NCI-H2081 (cell line): ENCODE measurements at places on chromosomes 16 and 17.

GRCh38 chr17:50238601-50239280 is 35.5 kb upstream of the TMEM92 start:
- DNase-seq: no peak

- DNase-seq: no peak
Observed at GRCh38 chr17:21213638-21214014, 335 bp downstream of the TMEM11 start.

DNA sequence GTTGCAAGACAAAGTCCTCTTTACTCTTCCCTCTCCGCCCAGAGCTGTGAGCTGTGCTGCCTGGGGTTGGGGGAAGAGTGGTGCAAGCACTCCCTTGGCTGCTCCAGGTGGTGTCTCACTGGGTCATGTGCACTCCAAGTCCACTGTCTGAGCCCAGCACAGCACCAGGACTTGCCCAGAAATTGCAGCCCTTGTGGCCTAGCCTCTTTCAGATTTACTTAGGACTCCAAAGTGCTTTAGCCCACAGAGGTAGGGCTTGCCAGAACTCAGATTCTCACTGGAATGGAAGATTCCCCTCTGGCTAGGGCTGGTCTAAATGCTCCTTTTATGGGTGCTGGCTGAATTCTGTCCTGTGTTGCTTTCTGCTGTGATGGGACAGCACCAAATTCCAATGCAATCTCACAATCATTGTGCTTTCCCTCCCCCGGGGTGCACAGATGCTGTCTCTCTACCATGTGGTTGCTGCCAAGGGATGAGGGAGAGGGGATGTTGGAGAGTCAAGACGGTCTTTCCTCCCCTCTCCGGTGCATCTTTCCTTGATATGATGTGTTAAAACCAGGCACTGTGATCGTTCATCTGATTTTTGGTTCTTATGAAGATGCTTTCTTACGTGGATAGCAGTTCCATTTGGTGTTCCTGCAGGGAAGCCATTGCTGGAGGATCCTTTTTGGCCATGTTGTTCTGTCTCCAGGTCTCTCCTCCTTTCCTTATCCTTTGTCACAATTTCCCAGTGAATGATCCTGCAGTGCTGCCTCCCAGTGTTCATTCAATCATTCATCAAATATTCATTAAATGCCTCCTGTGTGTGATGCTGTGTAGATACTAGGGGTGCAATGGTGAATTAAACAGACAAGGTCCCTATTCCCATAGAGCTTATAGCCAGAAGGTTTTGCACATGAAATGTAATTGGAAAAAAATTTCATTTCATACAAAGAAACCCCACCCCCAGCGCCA is 216.3 kb downstream of the SPECC1 start:
- no peak for DNase-seq

DNA sequence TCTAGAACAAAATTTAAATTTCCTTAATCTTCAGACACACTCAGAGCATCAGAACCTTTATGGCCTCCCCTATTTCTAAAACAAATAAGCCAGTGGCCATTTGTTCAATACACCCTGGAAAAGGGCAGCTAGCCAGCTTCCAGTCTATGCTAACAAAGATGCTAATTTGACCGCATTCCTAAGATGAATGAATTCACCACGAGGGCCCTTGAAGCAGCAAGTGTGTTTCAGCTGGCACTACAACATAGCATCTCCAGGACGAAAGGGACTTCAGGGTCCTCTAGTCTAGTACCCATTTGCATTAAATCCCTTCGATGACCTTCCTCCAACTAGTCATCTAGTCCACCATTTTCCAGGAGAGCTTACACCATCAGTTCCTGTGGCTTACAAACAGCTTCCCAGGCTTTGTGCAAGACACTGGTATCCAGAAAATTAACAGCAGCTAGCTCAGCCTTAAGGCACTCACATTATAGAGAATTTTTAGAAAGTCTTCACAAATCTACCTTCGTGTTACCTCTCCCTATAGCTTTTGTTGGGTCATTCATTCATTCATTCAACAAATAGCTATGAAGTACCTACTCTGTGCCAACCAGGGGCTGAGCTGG is 10.9 kb downstream of the KRT37 start:
- DNase-seq: no peak

DNA sequence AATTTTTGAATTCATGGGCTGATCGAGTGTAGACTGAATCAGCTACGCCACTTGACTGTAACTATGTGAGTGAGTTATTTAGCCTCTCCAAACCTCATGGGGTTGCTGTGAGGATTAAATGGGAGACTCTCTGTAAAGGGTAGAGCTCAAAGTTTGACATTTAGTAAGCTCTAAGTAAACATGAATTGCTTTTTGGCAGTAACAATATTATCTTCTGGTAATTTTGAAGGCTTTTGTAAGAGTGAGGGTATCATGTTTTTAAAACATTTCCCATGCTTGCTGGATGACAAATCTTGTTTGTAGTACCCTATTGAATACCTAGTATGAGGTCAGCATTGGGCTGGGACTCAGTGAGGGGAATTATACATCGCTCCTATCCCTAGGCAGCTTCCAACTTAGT is 35.3 kb downstream of the MRTFB start:
- no peak for DNase-seq

DNA sequence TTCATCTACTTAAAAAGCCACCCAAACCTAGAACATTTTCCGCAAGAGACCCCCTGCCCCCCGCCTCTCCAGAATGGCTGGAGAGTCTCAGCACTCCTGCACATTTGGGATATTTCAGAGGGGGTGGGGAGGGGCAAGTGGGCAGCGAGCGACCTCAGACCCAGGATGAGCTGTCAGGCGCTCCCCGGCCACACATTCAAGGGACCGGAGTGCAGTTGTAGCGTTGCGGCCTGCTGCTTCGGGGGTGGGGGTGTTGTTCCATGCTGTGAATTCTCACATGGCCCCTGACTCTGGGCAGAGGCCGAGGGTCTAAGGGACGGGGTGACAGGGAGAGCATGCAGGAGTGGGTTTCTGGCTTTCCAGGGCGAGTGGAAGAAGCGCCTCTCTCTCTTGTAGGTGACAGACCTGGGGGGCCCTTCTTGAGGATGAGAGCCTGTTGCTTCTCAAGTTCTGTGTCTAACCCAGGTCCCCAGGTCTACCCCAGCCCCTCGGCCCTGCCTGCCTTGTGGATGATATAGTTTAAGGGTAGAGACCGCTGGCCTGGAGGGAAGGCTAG is 231.2 kb downstream of the SEC14L1 start:
- no peak for DNase-seq

- peak; percentile 40 for DNase-seq
Observed at GRCh38 chr17:43791589-43791988, 11.4 kb downstream of the CFAP97D1 start.

DNA sequence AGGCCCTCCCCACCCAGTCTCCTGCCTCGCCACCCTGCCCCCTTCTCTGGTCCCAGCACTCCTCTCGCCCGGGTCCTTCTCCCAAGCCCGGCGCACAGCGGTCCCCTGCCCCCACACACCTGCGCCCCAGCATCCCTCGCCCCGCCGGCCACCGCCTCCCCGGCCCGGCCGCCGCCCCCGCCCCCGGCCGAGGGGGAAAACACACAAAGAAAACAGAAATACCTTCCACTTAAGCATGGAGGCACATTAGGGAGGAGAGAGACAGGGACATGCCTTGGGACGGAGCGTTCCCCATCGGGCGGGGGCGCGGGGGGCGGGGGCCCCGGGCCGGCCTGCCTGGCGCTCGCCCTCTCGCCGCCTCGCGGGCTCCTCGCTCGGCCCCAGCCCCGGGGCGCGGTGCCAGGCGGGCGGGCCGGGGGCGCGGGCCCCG is 326 bp downstream of the SRCIN1 start:
- DNase-seq: no peak

- no peak for DNase-seq
Observed at GRCh38 chr16:79562166-79562823, 38.2 kb downstream of the MAF start.

- no peak for DNase-seq
Observed at GRCh38 chr17:673200-673681, 41.4 kb downstream of the VPS53 start.

DNA sequence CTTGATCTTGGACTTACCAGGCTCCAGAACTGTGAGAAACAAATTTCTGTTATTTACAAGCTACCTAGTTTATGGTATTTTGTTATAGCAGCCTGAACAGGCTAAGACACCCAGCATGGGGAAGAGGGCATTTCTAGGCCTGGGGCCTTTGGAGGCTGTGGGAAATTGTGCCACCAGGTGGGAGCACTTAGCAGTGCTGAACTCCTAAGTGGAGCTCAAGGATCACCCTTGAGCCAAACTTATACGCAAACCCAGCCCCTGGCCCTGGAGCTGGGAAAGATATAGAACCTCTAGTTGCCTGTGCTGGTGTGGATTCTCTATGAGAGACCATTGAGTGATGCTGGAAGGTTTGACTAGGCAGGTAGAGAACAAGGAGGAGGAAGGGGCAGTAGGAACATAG is 36.1 kb downstream of the MIS12 start:
- no peak for DNase-seq

GRCh38 chr16:46918905-46919792 is 35.0 kb downstream of the GPT2 start:
- DNase-seq: no peak

DNA sequence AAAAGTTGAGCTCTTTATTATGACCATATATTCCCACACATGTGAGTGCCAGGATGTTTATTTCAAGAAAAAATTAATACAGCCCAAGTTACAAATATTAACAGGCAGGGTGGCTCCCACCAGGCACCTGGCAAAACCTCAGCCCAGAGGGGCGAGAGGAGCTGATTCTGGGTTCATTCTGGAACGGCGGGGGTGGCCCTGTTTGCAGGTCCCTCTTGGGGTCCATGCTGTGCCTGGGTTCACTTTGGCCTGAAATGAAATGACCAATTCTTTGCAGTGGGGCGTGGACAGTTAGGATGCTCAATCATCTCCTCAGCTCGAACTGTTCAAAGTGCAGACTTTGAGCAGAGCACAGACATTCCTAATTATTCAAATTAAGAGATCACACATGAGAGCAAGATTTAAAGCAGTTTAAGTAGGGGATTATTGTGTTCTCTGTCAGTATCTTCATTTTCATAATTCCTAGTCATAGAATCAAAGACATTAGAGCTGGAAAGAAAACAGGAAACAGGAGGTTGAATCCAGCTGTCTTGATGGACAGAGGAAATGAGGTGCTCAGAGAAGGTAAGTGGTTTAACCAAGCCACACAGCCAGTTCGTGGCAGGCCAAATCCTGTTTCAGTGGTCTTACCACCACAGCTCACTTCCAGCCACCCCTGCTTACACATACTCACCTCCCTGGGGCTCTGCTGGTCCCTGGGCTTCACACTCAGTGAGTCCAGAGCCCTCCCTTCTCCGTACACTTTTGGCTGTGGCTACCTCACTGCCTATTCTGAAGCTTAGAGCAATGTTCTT is 363.9 kb upstream of the TNRC6C start:
- no peak for DNase-seq

- DNase-seq: peak; percentile 17
Observed at GRCh38 chr16:56932721-56933619, 1.0 kb downstream of the HERPUD1 start.

GRCh38 chr16:6038941-6039645 is 941.5 kb upstream of the EEF2KMT start:
- DNase-seq: no peak

GRCh38 chr16:4904108-4904941 is 32.6 kb downstream of the PPL start:
- no peak for DNase-seq

DNA sequence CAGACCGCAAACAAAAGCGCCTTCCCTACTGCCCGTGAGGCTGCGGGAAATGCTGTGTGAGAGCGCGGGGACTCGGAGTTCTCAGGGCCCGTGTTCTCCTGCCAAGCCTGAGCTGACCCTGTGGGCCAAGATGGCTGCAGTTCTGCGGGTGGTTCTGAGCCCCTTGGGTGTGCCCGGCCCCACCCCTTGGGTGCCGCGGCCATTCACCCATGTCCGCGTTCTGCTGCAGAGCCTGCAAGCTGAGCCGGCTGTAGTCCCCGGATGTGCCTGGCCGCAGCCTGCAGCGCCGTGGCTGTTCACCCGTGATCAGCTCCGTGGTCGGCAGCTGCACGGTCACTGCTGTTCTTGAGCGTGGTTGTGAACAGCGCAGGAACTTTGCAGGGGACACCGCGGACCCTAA is 20.0 kb downstream of the ACSF3 start:
- no peak for DNase-seq

- DNase-seq: no peak
Observed at GRCh38 chr16:57938936-57939871, 31.7 kb downstream of the CNGB1 start.
